ENCODE measurements at places on chromosomes 16 and 17.

DNA sequence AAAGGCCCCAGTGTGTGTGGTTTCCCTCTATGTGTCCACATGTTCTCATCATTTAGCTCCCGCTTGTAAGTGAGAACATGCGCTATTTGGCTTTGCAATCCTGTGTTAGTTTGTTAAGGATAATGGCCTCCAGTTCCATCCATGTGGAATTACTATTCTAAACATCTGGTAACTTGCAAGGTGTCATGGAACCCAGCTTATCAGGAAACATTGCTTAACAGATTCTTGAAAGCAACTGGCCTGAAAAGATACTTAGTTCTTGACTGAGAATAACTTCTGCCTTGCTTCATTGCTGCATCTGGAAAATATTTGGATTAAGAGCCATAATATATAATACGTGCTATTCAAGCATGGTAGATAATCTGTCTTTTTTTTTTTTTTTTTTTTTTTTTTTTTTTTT, 27.8 kb downstream of the PAFAH1B1 start:
- no peak for DNase-seq

DNA sequence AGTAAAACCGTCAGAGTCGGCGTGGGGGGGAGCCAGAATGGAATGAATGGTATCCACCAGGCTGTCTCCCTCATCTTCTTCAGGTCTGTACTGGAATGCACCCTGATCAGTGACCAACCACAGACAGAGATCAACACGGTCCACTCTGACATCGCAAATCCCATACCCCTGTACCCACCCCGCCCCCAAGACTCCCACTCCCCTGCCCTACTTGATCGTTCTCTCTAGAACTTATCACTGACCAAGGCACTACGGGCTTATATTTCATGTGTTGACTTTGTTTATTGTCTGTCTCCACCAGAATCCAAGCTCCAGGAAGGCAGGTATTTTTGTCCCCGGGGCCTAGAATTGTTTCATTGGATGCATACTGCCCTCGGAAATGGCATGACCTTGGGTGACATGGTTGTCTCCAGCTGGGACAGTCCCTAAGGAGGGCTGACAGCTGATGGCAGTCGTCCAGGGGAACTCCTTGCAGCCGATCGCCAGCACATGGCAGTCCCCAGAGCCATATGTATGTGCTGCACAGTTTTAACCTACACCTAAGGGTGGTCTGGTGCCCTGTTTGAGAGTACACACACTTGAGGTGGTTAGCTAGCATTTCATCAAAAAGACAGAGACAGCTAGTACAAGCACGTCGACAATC, 526 bp upstream of the MFSD6L start:
- no peak for DNase-seq

- peak; percentile 63 for DNase-seq
Observed at GRCh38 chr16:1929105-1929504, 10.9 kb upstream of the HS3ST6 start.

- DNase-seq = peak; percentile 74
Observed at GRCh38 chr16:11100239-11100750, 155.7 kb downstream of the SOCS1 start.

- peak; percentile 36 for DNase-seq
Observed at GRCh38 chr16:77877712-77878347, 89.5 kb downstream of the VAT1L start.

- no peak for DNase-seq
Observed at GRCh38 chr17:40306395-40306794, 2.6 kb upstream of the RARA start.

DNA sequence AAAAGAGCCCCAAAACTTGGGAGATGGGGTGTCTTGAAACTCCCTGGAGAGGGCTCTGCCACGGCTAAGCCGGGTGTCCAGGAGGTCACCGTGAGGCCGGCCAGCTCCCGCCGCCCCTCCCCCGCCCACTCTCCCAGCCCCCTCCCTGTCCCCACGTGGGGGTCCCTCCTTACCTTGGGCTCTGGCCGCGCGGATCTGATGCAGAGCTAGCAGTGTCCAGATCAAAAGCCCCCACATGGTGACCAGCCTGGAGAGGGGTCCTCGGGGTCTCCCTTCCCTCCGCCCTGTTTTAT, 447 bp downstream of the SDK2 start:
- no peak for DNase-seq

- DNase-seq = no peak
Observed at GRCh38 chr17:80126449-80126715, 20.5 kb downstream of the EIF4A3 start.

DNA sequence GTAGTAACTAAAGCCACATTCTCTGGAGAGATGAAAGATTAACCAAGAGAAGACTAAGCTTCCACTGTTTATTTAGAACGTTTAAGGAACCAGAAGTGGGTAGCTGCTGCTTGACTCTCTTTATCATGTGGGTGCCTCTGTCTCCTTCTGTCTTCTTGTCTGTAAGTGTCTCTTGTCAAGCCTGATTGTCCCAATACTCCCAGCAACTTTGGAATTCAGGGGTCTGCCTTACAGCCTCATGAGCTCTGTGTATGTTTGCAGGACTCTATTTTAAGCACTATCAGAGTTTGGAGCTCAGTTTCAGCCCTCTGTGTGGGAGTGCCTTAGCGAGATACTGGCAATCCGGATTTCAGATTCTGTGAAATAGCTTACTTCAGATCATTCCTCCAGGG, 29.3 kb upstream of the SPACA3 start:
- DNase-seq = no peak

DNA sequence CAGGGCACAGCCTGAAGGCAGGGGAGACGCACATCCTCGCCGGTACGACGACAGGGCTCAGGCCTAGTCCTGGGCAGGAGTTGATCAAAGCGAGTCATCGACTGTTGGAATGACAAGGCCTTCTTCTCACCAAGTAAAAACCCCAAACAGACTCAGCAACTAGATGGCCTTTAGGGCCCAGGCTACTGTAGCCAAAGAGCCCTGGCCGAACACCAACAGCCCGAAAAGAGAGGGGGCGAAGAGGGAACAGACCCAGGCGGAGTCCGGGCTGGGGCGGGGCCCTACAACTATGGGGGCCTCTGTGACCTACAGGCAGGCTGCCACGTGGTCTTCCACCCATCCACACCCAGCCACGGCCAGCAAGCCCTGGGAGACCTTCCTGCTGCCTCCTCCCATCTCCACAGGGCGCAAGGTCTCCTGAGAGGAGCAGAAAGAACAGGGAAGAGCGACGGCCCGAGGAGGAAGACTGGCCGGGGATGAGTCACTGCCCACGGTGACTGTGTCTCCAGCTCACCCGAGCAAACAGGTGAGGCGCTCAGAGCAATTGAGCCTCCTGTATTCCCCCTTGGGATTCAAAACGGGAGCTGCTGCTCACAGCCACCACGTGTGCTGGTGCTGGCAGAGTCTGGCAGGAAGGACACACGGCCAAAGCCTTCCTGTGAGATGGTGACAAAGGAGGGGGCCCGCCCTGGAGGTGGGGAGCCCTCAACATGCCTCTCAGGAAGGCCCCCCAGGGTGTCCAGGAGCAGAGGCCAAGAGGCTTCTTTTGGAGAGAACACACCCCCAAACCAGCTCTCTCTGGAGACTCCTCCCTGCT, 17.7 kb downstream of the SLC16A3 start:
- DNase-seq = peak; percentile 67

GRCh38 chr17:43549496-43549895, 3.4 kb upstream of the ETV4 start:
- no peak for DNase-seq

- peak; percentile 39 for DNase-seq
Observed at GRCh38 chr17:68981288-68981687, 26.1 kb upstream of the ABCA8 start.

DNA sequence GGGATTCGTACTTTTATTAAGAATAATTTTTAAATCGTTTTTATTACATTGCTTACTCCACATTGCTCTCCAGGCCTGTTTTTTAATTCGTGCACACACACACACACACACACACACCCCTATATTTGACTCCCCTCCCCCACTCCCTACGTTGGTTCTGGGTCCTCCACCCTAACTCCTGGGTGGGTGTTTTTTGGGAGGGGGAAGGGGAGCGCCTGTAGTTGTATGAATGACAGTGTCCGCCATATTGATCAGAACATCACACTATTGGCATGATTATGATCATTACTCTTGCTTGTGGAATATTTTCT, 1.3 kb downstream of the GNAO1 start:
- DNase-seq = no peak

DNA sequence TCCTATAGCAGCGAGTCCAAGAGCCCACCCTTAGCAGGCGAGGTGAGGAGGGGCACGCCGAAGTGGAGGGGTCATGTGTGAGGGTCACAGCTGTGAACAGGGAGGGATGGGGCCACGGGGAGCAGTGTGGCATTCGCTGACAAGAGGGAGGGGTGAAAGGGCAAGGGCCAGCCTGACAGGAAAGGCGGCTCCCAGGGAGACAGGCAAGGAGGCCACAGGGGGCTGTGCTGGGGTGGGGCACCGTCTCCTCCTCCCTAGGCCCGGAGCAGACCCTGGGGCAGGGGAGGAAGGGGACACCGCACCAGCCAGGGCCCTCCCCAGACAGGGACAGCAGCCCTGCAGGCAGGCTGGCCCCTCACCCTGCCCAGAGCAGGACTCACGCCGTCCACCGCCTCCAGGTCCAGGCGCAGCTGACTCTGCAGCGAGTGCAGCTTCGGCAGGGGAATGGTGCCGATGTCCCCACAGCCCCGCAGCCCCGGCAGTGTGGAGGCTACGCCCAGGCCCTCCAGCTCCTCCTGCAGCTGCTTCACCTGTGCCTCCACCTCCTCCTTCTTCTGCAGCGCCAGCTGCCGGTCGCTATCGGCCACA, 15.1 kb downstream of the GNPTG start:
- no peak for DNase-seq

GRCh38 chr17:17877529-17878358, 41.0 kb upstream of the SREBF1 start:
- DNase-seq = peak; percentile 70

GRCh38 chr16:73365016-73365551, 317.2 kb upstream of the ZFHX3 start:
- DNase-seq = no peak

GRCh38 chr17:16106161-16106891, 106.7 kb downstream of the TTC19 start:
- peak; percentile 40 for DNase-seq
